ENCODE measurements at places on chromosomes 16 and 17. TPM values are rescaled to one million over a fixed set of nuclear protein-coding genes. Genes with fewer than 3 reads are reported as not detected.

CNP gene
- 156 TPM for total RNA-seq

CMTM2 gene
- total RNA-seq, result 0.95 TPM

GCGR gene
- total RNA-seq, result not detected

LIMD2 gene
- 8.0 TPM for total RNA-seq

EVI2B gene
- not detected for total RNA-seq

MYL11 gene
- not detected for total RNA-seq

SPATA32 gene
- 0.85 TPM for total RNA-seq

FCSK gene
- 29.1 TPM for total RNA-seq

KRTAP16-1 gene
- not detected for total RNA-seq

LRRC37A gene
- total RNA-seq, result 8.6 TPM

UMOD gene
- not detected for total RNA-seq

SEPTIN1 gene
- 1.9 TPM for total RNA-seq

GRCh38 chr16:11793840-11794239 is 3.2 kb downstream of the ZC3H7A start:
- H3K4me3 ChIP-seq, result no peak overlapping the region
- H3K27me3 ChIP-seq, result no peaks in the 10 kb centered on the region
- no peak for DNase-seq
- peaks cover 57% of the 10 kb centered on the region for H3K4me1 ChIP-seq
- H3K27ac ChIP-seq, result no peak overlapping the region

- H3K4me1 ChIP-seq, result no peaks in the 10 kb centered on the region
- no peak overlapping the region for H3K4me3 ChIP-seq
- peaks cover 5% of the 10 kb centered on the region for H3K36me3 ChIP-seq
Observed at GRCh38 chr17:28996554-28997096, 9.2 kb downstream of the SEZ6 start.

DNA sequence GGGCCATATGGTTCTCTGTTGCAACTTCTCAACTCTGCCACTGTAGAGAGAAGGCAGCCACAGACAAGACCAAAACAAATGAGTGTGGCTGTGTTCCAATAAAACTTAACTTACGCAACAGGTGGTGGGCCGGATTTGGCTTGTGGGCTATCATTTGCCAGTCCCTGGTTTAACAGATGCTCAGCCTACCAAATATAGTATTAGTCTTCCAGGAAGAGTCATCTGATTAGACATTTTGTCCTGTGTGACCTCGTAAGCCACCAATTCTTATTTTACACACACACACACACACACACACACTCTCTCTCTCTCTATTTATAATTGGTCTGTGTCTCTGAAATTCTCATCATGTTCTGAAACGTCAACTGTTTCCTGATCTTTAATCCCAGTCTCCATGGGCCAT is 245.9 kb downstream of the XYLT1 start:
- no peaks in the 10 kb centered on the region for H3K36me3 ChIP-seq
- no peak for DNase-seq
- H3K27me3 ChIP-seq, result no peaks in the 10 kb centered on the region
- H3K27ac ChIP-seq, result peak overlapping the region; percentile 1
- H3K4me1 ChIP-seq, result peaks cover 27% of the 10 kb centered on the region

GRCh38 chr16:75868636-75869632 is 142.6 kb upstream of the CPHXL start:
- no peaks in the 10 kb centered on the region for H3K4me1 ChIP-seq
- no peaks in the 10 kb centered on the region for H3K36me3 ChIP-seq
- H3K27ac ChIP-seq, result no peak overlapping the region
- H3K27me3 ChIP-seq, result peaks cover 27% of the 10 kb centered on the region

GRCh38 chr17:33964344-33964979 is 290.6 kb upstream of the CCL2 start:
- H3K27ac ChIP-seq, result no peak overlapping the region
- no peak overlapping the region for H3K4me3 ChIP-seq
- H3K36me3 ChIP-seq, result no peaks in the 10 kb centered on the region
- peak; percentile 22 for DNase-seq
- no peaks in the 10 kb centered on the region for H3K4me1 ChIP-seq

- H3K4me3 ChIP-seq, result peak overlapping the region; percentile 50
- no peaks in the 10 kb centered on the region for H3K27me3 ChIP-seq
- H3K27ac ChIP-seq, result peak overlapping the region; percentile 82
- H3K4me1 ChIP-seq, result peaks cover 41% of the 10 kb centered on the region
- peaks cover 25% of the 10 kb centered on the region for H3K36me3 ChIP-seq
Observed at GRCh38 chr17:35376245-35376644, 2.8 kb upstream of the SLFN11 start.

- H3K27ac ChIP-seq, result no peak overlapping the region
- no peak overlapping the region for H3K4me3 ChIP-seq
- peaks cover 68% of the 10 kb centered on the region for H3K36me3 ChIP-seq
Observed at GRCh38 chr17:17075125-17075781, 33.0 kb downstream of the MPRIP start.

DNA sequence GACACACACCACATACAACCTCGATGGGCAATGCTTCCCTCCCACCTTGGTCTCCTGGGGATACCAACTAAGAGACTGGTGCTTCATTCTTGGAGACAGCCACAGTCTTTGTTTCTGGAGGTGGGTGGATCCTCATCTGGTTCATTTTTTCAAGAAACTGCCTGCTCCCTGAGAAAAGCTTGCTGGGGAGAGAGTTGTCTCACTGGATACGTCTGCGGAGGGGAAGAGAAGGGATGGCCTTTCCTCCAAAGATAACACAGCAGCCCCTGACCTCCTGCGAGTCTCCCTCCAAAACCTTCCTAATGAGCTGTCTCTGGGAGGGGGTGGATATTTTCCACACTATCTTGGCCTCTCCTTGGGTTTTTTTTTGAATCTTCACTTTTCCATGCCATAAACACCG is 221.2 kb downstream of the SOX9 start:
- no peak for DNase-seq
- no peak overlapping the region for H3K4me3 ChIP-seq
- H3K4me1 ChIP-seq, result peaks cover 55% of the 10 kb centered on the region
- peak overlapping the region; percentile 33 for H3K27ac ChIP-seq
- H3K27me3 ChIP-seq, result no peaks in the 10 kb centered on the region
- H3K36me3 ChIP-seq, result no peaks in the 10 kb centered on the region

DNA sequence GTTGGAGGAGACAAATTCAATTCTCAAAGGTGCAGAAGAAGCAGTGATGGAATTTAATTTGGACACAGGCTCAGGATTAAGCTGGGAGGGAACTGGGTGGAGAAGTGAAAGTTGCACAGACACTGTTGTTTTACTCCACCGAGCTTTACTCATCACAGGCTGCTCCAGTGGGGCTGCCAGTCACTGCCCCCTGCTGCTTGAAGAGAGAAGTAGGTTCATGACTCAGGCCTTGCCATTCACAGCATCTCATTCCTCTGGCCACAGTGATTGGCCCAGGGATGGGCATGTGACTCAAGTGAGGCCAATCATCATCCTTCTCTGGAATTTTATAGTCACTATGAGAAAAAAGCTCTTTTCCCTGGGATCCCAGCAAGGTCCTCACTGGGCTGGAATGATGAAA is 11.8 kb downstream of the GNAO1 start:
- H3K27ac ChIP-seq, result no peak overlapping the region
- H3K4me3 ChIP-seq, result no peak overlapping the region
- H3K4me1 ChIP-seq, result no peaks in the 10 kb centered on the region
- H3K36me3 ChIP-seq, result no peaks in the 10 kb centered on the region

GRCh38 chr17:79451167-79451566 is 159.7 kb downstream of the RBFOX3 start:
- no peak overlapping the region for H3K27ac ChIP-seq
- no peaks in the 10 kb centered on the region for H3K4me1 ChIP-seq
- no peak for DNase-seq
- no peaks in the 10 kb centered on the region for H3K36me3 ChIP-seq
- peaks cover 99% of the 10 kb centered on the region for H3K27me3 ChIP-seq
- no peak overlapping the region for H3K4me3 ChIP-seq

DNA sequence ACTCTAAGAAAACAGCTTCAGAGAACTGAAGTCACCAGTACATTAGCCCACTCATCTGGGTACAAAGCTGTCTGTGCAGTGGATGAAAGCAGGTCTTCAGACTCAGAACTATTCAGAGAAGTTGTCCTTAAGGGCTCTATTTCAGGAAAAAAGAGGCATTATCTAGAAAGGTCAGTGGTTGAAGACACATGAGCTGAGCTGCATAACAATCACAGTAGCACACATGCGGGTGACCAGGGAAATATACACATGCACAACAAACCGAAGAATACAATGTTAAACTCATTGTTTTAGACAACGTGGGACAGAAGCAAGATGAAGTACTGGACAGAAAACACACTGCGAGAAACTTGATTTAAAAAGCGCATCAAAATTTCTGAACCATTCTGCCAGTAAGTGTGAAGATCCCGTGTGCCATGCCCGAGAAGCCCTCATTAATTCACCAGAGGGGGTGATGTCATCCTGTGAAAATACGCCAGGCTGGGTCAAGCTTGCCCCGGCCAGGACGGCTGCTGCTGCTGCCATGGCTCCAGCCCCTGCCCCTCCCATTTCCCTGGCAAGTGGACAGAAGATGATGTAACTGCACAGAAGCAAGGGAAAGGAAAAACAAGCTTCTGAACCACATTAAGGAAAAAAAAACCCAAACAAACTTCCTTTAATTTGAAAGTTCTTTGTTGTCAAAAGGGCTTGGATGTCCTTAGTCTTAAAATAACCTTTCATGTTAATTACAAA is 10.1 kb downstream of the DYNC1LI2 start:
- DNase-seq, result peak; percentile 92
- peak overlapping the region; percentile 25 for H3K4me3 ChIP-seq
- peak overlapping the region; percentile 89 for H3K27ac ChIP-seq
- H3K36me3 ChIP-seq, result peaks cover 57% of the 10 kb centered on the region
- peaks cover 34% of the 10 kb centered on the region for H3K4me1 ChIP-seq

GRCh38 chr16:5649762-5650743 is 552.5 kb upstream of the EEF2KMT start:
- no peaks in the 10 kb centered on the region for H3K4me1 ChIP-seq
- DNase-seq, result no peak
- H3K36me3 ChIP-seq, result no peaks in the 10 kb centered on the region
- no peak overlapping the region for H3K4me3 ChIP-seq
- peaks cover 70% of the 10 kb centered on the region for H3K27me3 ChIP-seq

GRCh38 chr17:76565728-76566612 is 19.7 kb downstream of the ST6GALNAC2 start:
- no peak for DNase-seq
- no peaks in the 10 kb centered on the region for H3K27me3 ChIP-seq
- H3K27ac ChIP-seq, result peak overlapping the region; percentile 83
- peak overlapping the region; percentile 17 for H3K4me3 ChIP-seq
- H3K36me3 ChIP-seq, result peaks cover 81% of the 10 kb centered on the region
- peaks cover 63% of the 10 kb centered on the region for H3K4me1 ChIP-seq

- DNase-seq, result no peak
- peaks cover 32% of the 10 kb centered on the region for H3K36me3 ChIP-seq
- H3K4me1 ChIP-seq, result peaks cover 9% of the 10 kb centered on the region
- H3K4me3 ChIP-seq, result no peak overlapping the region
- no peak overlapping the region for H3K27ac ChIP-seq
- H3K27me3 ChIP-seq, result no peaks in the 10 kb centered on the region
Observed at GRCh38 chr17:78673395-78673794, 96.2 kb upstream of the DNAH17 start.

DNA sequence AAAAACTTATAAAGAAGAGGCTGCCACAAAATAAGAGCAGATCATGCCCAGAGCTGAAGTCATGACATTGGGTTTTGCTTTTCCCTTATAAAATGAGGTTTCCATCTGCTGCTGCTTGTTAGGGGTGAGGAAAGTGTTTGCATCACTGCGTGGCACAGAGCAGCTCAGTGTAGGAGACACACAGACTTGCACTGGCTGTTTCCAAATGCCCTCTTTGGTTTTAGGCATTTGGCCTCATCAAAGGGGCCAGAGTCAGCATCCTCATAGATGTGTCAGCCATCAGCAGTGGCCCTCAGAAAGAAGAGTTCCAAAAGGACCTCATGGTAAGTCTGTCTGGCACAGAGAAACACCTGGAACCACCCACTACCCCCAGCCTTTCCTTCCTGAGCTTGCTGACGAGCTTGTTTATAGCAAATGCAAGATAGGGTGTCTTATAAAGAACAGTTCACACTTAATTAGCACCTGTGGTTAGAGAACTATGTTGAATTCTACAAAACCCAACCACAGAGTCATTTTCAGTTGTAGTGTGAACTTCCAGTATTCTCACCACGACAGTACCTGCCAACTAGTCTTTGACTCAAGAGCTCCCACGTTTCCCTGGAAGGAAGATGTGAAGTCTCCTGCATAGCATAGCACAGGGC is 17.0 kb downstream of the VWA3A start:
- no peaks in the 10 kb centered on the region for H3K4me1 ChIP-seq
- H3K27me3 ChIP-seq, result peaks cover 67% of the 10 kb centered on the region
- no peak for DNase-seq

- no peak overlapping the region for H3K27ac ChIP-seq
- H3K36me3 ChIP-seq, result no peaks in the 10 kb centered on the region
- no peak for DNase-seq
- no peak overlapping the region for H3K4me3 ChIP-seq
Observed at GRCh38 chr17:6823011-6823442, 8.5 kb downstream of the TEKT1 start.

DNA sequence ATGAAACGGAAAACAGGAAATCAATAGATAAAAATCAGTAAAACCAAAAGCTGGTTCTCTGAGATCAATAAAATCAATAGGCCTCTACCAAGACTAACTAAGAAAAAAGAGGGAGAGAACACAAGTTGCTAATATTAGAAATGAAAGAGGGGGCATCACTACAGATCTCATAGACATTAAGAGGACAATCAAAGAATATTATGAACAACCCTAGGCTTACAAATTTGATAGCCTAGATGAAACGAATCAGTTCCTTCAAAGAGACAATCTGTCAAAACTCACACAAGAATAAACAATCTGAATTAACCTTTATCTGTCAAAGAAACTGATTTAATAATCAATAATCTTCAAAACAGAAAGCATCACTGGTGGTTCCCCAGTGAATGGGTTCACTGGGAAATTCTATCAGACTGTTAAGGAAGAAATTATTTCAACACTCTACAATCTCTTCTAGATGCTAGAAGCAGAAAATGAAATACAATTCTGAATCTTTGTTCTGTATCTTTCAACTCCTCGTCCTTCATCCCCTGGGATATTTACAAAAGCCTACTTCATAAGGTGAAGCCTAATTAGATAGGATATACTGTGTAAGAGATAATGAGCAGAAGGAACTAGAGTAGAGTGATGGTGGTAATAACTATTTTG is 4.4 kb downstream of the ABCA9 start:
- H3K27me3 ChIP-seq, result no peaks in the 10 kb centered on the region
- H3K36me3 ChIP-seq, result no peaks in the 10 kb centered on the region
- no peak overlapping the region for H3K4me3 ChIP-seq

GRCh38 chr16:7182510-7183109 is 150.0 kb upstream of the RBFOX1 start:
- no peak overlapping the region for H3K4me3 ChIP-seq
- no peak for DNase-seq
- H3K4me1 ChIP-seq, result no peaks in the 10 kb centered on the region

- H3K36me3 ChIP-seq, result peaks cover 21% of the 10 kb centered on the region
- DNase-seq, result no peak
- H3K4me1 ChIP-seq, result peaks cover 33% of the 10 kb centered on the region
- H3K4me3 ChIP-seq, result no peak overlapping the region
- no peaks in the 10 kb centered on the region for H3K27me3 ChIP-seq
Observed at GRCh38 chr17:81095383-81095762, 60.4 kb downstream of the BAIAP2 start.

GRCh38 chr16:23504076-23504452 is 6.2 kb downstream of the GGA2 start:
- DNase-seq, result no peak
- H3K27me3 ChIP-seq, result no peaks in the 10 kb centered on the region
- H3K27ac ChIP-seq, result no peak overlapping the region

GRCh38 chr16:55667753-55668152 is 12.0 kb downstream of the SLC6A2 start:
- DNase-seq, result no peak
- no peaks in the 10 kb centered on the region for H3K36me3 ChIP-seq
- peaks cover 4% of the 10 kb centered on the region for H3K27me3 ChIP-seq
- no peak overlapping the region for H3K27ac ChIP-seq

- H3K36me3 ChIP-seq, result peaks cover 65% of the 10 kb centered on the region
- peak within 1 kb of the TSS; percentile 59 for H3K4me3 ChIP-seq
- peak within 1 kb of the TSS; percentile 61 for H3K27ac ChIP-seq
- no peaks in the 10 kb centered on the region for H3K27me3 ChIP-seq
Observed at GRCh38 chr16:674968-675883, at the start of gene RHBDL1. RHBDL1 (plus strand) TSS chr16:675671; CDS start chr16:675791, 120 bp downstream.
